ENCODE measurements at places on chromosomes 7 and 10.

GRCh38 chr10:45592926-45593325 is 79.6 kb downstream of the ZFAND4 start:
- DNase-seq = no peak

DNA sequence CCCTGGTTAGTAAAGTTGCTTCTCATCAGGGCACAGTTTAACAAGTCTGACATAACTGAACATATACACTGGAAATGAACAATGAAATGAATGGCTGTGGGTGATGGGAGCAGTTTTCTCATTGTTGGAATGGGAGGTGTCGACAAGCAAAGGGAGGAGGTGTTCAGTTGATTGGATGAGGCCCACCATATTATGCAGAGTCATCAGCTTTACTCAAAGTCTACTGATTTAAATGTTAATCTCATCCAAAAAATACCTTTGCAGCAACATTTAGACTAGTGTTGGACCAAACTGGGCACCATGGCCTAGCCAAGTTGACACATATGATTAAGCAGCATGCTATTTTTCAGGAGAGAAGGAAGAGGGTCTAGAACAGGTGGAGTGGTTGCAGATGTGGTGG is 201.7 kb downstream of the RAMP3 start:
- DNase-seq = no peak

- peak; percentile 62 for DNase-seq
Observed at GRCh38 chr10:133258818-133259601, 17.7 kb downstream of the ADAM8 start.

- peak; percentile 59 for DNase-seq
Observed at GRCh38 chr10:79929409-79929904, 19.4 kb downstream of the SFTPD start.

GRCh38 chr10:11901833-11902475 is 78.8 kb downstream of the PROSER2 start:
- DNase-seq = no peak

GRCh38 chr7:151271699-151272355 is 23.3 kb upstream of the SMARCD3 start:
- DNase-seq = no peak

GRCh38 chr7:6269527-6269926 is 2.9 kb downstream of the CYTH3 start:
- no peak for DNase-seq

- DNase-seq = no peak
Observed at GRCh38 chr10:131730771-131731497, 169.9 kb upstream of the PPP2R2D start.

- no peak for DNase-seq
Observed at GRCh38 chr7:72444026-72444776, 32.1 kb upstream of the CALN1 start.

- no peak for DNase-seq
Observed at GRCh38 chr10:11546581-11546980, 64.9 kb downstream of the USP6NL start.

GRCh38 chr10:17021656-17022465 is 107.8 kb downstream of the CUBN start:
- no peak for DNase-seq

- no peak for DNase-seq
Observed at GRCh38 chr10:67837541-67838314, at the start of gene DNAJC12. DNAJC12 (minus strand) TSS chr10:67838188; CDS start chr10:67838011, 177 bp downstream.

- no peak for DNase-seq
Observed at GRCh38 chr7:38429057-38429456, 155.6 kb upstream of the TARP start.

- no peak for DNase-seq
Observed at GRCh38 chr7:150733482-150734095, 3.6 kb upstream of the GIMAP5 start.

GRCh38 chr10:73772281-73773151 is 9.3 kb upstream of the CHCHD1 start:
- peak; percentile 69 for DNase-seq

DNA sequence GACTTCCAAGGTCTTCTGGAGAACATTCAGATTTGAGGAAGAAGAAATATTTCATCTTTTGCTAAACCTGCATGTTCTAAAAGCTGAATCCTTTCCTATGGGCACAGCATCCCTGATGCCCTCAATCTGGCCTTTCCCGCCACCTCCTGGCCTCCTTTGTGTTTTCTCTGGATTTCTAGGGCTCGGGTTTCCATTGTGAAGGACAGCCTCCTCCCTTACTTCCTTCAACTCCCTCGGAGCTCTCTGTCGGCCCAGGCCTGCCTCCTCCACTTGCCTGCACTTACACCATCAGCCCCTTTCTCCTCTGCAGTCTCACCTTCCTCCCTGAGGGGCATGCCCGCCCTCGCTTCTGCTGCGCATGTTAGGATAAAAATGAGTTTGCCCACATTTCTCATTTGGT is 75.4 kb downstream of the WIPF3 start:
- DNase-seq = no peak

GRCh38 chr7:25069900-25070443 is 55.1 kb downstream of the CYCS start:
- DNase-seq = peak; percentile 19

- DNase-seq = no peak
Observed at GRCh38 chr7:16691241-16691640, 45.3 kb downstream of the BZW2 start.

DNA sequence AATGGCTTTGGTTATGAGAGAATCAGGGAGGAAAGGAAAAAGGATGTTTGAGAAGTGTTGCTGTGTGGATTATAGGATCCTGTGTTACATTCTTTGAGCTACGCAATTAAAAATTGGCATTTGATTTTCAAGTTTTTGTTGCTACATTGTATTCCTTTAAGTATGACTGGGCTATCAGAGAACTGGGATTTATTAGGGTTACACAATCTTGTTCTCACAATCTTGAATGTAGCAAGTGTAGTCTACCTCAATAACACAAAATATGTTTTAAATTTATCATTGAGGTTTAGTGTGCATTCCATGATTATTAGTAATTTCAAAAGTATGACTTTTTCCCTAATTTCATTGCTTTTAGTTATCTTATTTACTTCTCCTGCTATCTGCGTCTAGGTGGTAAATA is 113.9 kb downstream of the CACNB2 start:
- DNase-seq = no peak

DNA sequence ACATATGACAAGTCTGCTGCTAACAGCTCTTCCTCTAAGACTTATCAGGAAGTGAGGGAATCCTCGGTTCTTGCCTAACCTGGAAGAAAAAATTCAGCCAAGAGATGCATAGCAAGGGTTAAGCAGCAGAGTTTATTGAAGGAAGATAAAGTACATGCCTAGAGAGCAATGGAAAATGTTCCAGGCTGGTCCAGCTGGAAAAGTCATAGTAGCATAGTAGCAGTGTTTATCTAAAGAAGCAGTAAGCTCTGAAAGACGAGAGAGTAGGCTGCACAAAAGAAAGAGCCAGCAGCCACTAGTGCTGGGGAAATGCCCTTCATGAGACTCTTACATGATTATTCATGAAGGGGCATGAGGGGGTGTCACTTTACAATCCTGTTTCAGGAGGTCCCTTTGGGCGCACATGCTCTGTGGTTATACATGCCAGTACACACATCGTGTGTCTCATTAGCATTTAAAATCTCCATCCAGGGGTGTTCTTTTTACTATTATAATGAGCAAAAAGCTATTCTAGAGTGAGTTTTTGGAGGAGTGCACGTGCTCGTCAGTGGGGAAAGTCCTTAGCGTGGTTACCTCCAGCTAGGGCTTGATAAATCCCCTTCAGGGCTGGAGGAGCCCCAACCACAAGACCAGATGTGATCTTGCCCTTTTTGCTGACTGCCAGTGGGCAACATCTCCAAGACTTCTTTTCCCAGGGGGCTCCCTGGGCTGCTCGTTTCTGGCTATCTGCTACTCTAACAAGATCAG is 716.1 kb downstream of the PARD3 start:
- DNase-seq = no peak

DNA sequence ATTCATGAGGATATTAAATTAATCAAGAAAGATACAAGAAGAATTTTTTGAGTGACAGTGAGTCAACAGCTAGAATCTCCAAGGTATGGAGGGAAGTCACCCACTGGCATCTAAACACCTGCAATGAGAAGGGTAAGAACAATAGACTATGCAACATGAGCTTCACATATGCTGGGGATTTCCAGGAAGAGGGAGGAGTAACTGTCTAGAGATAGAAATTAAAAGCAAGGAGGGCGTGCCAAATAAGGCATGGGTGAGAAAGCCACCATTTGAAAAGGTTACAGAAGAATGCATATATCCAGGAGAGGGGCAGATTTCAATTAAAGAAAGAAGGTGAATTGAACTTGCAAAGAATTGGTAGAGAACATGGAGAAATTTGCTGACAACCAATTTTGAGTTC is 365.7 kb downstream of the GPR37 start:
- no peak for DNase-seq

DNA sequence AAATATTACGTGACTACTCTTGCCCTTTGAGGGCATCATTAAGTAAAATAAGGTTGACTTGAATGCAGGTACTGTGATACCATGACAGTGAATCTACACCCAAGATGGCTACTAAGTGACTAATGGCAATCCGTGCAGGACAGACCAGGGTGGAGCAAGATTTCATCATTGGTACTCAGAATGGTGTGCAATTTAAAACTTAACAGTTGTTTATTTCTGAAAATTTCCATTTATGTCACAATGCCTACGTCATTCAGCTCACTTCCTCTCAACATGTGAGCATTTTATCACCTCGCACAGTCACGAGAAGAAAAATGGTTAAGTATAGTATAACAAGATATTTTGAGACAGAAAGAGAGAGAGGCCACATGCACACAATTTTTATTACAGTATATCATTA is 50.3 kb upstream of the MET start:
- no peak for DNase-seq

DNA sequence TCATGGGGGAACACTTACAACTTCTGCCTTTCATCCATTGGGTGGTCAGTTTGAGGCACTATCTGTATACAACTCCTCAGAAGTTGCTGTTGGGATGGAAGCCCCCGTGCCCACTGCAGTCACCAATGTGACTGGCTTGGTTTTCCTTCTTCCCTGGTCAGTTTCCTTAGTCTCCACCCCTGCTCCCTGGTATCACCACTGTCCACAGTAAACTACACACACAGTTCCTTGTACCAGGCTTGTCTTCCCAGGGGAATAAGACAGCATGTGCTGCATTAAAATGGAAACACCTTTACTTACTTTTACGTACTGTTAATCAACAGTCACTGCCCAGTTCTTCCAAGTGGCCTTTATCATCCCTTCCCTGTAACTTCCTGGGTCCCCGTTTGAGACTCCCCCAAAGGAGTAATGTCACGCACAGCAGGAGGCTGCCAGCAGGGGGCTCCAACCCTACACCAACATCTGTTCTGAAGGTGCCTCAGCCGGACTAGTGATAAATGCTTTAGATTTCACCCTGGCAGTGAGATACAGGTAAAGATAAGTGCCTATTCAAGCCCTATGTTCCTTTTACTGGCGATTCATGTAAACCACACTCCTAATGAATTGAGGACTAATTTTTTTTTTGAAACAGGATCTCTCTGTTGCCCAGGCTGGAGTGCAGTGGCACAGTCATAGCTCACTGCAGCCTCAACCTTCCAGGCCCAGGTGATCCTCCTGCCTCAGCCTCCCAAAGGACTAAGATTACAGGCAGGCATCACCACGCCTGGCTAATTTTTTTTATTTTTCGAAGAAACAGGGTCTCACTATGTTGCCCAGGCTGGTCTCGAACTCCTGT is 45.3 kb upstream of the PIK3AP1 start:
- peak; percentile 54 for DNase-seq

DNA sequence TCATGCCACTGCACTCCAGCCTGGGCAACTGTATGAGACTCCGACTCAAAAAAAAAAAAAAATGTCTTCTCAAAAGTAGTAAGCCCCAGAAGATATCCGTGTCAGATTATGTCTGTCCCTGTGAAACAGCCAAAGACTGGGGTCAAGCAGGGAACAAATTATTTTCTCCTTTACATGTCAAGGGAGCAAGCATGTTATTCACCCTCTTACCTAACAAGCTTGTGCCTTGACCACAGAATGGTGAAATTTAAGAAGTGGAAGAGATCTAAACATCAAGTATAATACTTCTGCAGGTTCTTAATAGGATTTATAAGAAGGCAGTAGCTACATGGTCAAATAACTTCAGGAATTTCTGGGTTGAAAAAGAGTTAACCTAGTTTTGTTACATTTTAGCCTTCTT is 187.9 kb downstream of the ZNF365 start:
- no peak for DNase-seq

GRCh38 chr7:19051767-19052375 is 65.6 kb downstream of the TWIST1 start:
- DNase-seq = no peak

DNA sequence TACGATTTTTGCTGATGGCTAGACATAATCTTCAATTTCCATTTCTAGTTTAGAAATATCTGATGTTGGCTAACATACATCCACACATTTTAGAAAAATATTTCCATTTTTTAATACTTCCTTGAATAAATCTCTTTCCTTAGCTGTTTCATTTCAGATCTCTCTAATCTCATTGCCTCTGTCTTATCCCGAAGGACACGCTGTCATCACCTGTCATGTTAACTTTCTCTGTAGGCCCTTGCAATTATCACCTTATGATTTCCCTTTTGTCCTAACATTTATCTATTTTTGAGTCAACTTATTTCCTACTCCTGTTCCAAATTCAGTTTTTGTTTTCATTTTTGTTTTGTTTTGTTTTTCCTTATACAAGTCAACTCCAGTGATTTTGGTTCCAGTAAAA is 173.1 kb upstream of the POM121L12 start:
- no peak for DNase-seq

DNA sequence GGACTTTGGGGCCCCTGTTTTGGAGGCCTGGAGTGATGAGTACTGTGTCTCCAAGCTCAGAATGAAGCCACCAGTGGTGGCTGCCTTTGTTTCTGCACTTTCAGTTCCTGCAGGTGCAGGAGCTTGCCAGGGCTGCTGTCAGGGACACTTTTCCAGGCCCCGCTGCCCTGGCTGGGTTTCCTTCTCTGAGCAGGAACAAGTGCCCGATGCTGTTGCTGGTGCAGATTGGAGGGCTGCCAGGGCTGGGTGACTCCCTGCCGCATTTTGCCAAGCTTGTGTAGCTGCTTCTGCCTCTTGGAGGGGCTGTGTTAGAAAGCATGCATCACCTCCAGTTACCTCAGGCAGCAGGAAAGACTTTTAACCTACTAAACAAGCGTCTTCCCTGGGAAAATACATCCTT is 211.1 kb downstream of the MGMT start:
- DNase-seq = no peak

- DNase-seq = no peak
Observed at GRCh38 chr10:119119400-119119799, 15.5 kb downstream of the DENND10 start.

DNA sequence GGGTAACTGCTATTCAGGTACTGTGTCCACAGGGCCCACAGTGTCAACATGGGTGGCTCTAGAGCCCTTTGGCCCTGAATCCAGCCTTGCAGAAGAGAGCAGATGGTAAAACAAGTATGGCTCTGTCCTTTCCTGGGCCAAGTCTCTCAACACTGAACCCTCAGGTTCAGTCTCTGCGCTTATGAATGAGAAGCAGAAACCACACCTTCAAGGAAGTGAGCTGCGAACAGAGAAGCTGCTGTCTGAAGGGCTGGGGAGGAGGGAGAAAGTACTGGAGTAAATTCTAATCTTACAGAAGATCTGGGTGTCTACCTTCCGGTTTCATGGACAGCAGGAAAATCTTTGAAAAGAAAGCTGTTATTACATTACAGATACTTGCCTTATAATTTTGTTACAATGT is 4.1 kb downstream of the TBRG4 start:
- no peak for DNase-seq

GRCh38 chr7:139714163-139714901 is 63.5 kb downstream of the HIPK2 start:
- DNase-seq = no peak

- no peak for DNase-seq
Observed at GRCh38 chr7:113026941-113027340, 59.7 kb downstream of the GPR85 start.

- no peak for DNase-seq
Observed at GRCh38 chr7:136086712-136087111, 109.6 kb upstream of the MTPN start.

GRCh38 chr7:144497282-144497681 is 93.8 kb upstream of the NOBOX start:
- DNase-seq = no peak
